ENCODE measurements at places on chromosomes 1 and 21.

GRCh38 chr21:39041816-39042215 is 141.4 kb downstream of the PSMG1 start:
- no peak for DNase-seq

DNA sequence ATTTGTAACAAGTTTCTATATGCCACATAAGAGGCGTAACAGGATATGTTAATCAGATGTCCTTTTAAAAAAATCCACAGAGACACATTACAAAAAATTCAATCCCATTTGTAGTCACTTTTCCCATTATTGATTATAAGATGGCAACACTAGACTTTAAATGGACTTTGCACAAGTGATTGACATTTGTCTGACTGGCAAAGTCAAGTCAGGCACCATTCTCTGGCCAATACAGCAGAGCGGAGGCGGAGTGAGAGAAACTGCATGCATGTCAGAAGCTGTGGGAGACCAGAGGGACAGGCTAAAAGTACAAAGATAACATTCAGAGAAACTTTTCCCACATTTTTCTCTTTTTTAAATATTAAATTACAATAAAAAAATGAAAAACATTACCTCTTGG is 28.1 kb upstream of the RGS5 start:
- no peak for DNase-seq

DNA sequence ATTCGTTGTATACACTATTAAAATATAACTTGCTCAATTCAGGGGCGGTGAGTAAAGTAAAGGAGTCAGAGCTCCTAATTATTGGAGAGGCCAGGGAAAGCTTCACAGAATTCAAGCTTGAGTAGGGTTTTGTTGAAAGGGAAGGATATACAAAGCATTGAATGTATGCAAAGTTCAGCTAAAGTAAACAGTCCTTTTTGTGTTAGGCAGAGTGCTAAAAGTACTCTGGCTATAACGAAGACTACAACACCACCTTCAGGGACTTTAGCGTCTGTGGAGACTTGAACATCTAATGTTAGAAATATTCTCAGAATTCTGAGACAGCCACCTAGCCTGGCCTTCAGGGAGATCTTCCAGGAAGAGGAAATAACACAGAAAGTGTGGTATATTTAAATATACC is 1.1 kb downstream of the FALEC start:
- DNase-seq, result peak; percentile 2

DNA sequence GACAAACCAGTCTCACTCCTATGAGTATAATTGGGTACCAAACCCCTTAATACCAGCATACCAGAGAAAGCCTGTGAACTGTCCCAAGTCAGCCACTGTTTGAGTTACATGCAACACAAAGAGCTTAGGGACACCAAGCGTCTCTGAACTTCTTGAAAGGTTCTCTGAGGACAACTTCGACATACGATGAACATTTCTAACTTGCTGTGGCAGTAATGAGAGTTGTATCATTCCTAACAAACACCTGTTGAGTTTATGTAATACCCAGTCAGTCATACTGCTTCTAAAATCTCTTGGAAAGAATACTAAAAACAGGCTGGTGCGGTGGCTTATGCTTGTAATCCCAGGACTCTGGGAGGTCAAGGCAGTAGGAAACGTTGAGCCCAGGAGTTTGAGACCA is 18.4 kb downstream of the CCT8 start:
- DNase-seq, result no peak

GRCh38 chr1:110393286-110393685 is 2.5 kb upstream of the SLC16A4 start:
- no peak for DNase-seq
